HAP-1 (cell line): ENCODE measurements at places on chromosomes 7 and 10.
A peak's percentile ranks its signal among the peaks of the same experiment; 100 is the strongest.

- DNase-seq, result no peak
Measured at GRCh38 chr10:11430421-11431215, 180.8 kb downstream of the USP6NL start.

- no peak for DNase-seq
Measured at GRCh38 chr10:132061465-132061864, 4.3 kb upstream of the JAKMIP3 start.

- no peak for DNase-seq
Measured at GRCh38 chr10:82943142-82943541, 1068.1 kb downstream of the NRG3 start.

GRCh38 chr7:139852482-139852845 lies 23.4 kb downstream of the TBXAS1 start:
- DNase-seq, result no peak

DNA sequence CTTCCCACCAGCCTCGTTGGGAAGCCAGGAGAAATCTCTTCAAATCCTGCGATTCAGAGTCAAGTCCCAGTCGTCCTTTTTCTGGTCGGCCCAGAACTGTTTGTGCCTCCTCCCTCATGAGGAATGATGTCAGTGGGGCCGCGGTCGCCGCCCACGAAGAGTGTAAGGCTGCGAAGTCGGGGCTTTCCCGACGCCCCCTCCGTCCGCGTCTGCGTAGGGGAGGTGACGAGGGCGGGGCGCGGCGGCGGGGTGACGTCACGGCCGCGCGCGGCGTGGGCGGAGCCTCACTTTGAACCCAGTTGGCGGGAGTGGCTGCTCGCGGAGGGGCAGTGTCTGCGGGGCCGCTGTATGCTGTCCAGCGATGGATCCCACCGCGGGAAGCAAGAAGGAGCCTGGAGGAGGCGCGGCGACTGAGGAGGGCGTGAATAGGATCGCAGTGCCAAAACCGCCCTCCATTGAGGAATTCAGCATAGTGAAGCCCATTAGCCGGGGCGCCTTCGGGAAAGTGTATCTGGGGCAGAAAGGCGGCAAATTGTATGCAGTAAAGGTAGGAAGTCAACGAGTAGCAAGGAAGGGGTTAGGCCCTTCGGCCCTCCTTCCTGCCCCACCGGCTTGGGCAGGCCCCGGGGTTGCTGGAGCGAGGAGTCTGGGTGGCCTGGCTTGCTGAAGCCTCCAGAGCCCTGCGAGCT lies at the start of gene MASTL:
MASTL (plus strand) TSS at position 287 of the 689 bp plus-strand sequence; CDS start at position 362, 75 bp downstream.
- peak; percentile 92 for DNase-seq

GRCh38 chr7:12716134-12716681 lies 28.8 kb downstream of the ARL4A start:
- DNase-seq, result peak; percentile 50

DNA sequence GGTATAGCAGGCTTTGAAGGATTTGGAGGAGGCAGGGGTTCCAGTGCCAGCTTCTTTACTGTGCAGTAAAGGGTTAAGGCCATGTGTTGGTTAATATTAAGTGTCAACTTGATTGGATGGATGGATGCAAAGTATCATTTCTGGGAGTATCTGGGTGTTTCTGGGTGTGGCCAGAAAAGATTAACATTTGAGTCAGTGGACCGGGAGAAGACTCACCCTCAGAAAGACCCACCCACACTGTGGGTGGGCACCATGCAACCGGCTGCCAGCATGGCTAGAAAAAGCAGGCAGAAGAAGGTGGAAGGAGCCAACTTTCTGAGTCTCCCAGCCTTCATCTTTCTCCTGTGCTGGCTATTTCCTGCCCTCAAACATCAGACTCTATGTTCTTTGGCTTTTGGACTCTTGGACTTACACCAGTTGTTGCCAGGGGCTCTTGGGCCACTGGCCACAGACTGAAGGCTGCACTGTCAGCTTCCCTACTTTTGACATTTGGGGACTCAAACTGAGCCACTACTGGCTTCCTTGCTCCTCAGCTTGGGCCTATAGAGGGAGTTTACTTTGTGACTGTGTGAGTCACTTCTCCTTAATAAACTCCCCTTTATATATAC lies 6.8 kb upstream of the TRUB1 start:
- DNase-seq, result no peak

DNA sequence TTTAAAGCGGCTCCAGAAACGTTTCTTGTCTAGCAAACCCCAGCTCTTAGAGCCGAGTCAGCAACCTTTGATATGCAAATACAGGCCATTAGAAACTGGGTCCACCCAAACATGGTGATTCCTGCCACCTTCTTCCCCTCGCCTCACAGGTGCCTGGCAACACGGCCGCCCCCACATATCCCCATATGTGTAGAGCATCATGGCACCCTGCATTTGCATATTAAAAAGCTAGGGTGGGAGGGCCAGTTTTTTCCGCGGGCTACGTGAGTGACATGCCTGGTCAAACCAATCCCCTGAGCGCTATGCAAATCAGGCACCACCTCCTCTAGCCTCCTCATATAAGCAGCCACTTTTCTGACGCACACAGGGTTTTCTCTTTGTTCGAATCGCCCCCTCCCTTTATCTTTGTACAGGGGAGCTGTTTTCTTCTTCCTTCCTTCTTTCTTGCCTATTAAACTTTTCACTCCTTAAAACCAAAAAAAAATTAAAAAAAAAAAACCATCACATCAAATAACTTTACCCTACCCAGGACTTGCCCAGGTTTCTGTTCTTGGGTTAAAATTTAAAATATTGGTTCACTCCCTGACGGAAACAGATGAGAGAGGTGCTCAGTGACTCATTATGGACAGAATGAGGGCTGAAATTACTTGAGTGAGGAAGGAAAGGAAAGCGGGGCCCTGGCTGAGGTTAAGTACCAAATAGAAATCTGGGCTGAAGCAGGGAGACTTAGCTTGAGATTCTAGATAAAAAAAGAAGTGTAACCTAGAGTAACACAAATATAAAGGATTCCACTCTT lies 59.8 kb downstream of the COA1 start:
- DNase-seq, result peak; percentile 87

DNA sequence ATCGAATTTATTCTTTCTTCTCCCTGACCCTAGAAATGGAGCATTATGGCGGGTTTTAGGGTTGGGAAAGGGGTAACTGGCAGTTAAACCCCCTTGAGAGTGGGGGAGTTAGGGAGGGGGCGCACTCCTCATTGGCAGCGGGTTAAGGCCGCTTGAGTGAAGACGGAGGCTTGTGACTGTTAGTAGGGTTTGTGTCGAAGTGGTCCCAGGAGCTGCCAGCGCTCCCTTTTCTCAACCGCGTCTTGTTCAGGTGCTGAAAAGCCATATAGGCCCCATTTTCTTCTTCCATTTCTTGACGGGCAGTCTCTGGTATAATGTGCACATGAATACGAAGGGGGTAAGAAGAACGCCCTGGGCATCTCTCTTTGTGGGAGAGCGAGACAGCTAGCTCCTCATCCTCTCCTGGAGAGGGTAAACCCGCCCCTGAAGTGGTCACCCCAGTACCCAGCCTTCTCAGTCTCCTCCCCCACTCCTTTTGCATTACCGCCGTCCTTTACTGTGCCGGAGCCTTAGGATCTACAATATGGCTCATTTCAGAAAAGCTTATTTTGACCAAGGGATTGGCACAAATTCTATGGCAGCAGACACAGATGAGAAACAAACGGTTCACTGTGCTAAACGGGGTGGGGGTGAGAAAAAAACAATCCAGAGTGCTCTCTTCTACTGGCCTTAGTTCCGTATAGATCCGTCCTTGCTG lies 836 bp downstream of the KMT2E start:
- peak; percentile 53 for DNase-seq

DNA sequence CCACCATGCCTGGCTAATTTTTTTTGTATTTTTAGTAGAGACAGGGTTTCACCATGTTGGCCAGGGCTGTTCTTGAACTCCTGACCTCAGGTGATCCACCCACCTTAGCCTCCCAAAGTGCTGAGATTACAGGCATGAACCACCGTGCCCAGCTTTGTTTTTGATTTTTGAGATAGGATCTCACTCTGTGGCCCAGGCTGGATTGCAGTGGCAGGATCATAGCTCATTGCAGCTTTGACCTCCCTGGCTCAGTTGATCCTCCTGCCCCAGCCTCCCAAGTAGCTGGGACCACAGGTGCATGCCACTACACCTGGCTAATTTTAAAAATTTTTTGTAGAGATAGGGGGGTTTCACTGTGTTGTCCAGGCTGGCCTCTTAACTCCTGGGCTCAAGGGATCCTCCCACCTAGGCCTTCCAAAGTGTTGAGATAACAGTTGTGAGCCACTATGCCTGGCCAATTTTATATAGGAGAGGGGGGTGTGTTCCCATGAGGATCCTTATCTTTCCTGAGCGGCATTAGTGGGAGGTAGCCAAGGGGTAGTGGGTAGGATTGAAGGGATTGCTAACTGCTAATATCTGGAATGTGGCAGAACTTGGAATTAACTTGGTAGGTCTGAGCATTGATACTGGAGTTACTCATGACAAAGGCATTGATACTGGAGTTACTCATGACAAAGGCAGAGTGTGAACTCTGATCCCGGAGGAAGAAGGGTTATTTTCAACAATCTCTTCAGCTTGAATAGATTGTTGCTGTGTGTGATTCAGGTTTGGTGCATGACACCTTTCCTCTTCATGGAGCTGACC lies 1.0 kb upstream of the NOLC1 start:
- DNase-seq, result no peak

DNA sequence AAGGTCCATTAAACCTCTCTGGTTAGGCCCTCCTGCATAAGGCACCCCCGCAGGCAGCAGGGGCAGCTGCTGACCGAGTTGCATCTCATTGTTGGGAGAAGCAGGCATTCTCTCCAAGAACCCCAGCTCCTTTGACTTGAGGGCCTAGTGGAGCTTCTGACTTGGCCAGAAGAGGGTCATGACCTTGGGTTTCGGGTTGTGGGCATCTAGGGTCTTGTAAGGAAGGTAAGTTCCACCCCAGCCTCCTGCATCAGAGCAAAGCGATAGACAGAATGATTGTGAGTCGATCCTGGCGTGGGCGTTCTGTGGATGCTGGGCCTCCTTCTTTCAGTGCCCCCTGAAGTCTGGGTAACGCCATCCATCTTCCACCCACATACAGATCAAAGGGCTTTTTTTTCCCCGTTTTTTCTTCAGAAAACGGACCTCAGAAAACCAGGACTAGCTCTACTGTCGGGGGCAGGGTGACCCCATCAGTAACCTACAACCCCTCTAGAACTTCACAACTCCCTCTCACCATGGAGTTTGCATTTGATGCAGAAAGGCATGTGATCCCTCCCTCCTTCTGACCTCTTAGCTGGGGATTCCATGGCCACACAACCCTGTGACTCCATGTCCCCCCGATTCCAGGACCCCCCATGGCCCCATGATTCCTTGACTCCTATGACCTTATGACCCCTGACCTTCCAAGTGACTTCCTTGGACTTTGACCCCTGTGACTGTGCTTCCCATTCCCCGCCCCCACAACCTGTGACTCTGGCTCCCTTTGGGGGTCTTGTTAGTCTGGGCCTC lies 3.0 kb downstream of the SEMA4G start:
- DNase-seq, result no peak

GRCh38 chr7:39892361-39892760 lies 57.7 kb upstream of the CDK13 start:
- no peak for DNase-seq

- no peak for DNase-seq
Measured at GRCh38 chr10:112030431-112030830, 153.1 kb downstream of the GPAM start.

DNA sequence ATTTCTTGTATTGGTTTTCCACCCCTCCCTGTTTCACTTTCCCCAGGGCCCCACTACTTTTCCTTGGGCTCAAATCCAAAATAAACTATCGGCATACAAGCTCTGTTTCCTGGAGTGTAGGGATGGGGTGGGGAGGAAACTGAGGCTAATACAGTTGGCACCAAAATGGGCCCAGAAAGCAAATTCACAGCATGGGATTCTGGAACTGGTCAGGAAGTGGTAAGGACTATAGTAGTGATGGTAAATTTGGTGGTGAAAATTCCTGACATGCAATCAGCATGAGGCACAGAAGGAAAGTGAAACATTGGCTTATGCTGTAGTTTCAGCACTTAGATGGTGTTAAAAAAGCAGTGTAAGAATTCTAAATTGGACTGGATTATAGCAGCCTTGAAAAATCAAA lies 8.7 kb upstream of the SAMD9L start:
- no peak for DNase-seq

DNA sequence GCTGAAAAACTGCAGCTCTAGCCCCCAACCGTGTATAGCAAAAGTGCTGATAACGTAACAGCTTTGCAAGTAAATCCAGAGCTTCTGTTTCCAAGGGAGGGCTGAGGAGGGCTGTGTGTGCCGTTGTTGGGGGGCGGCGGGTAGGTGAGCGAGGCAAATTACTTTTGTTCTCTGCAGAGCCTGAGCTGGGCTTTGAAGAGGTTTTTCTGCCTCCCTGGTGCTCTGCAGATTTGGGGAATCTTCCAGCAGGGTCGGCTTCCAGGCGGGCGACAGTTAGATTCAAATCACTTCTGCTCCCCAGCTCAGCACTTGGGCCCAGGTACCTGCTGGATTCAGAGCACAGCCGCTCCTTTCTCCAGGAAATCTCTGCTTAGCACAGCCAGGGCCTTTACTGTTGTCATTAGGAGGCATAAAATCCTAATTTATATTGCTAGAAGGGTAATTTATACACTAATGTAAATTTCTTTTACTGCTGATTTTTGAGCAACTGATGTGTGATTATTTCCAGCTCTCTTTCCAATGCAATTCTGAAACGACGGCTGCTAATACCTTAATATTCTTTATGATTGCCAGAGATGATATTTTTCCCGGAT lies 442.4 kb downstream of the TYW1 start:
- no peak for DNase-seq

GRCh38 chr10:11249152-11249807 lies 231.6 kb downstream of the CELF2 start:
- DNase-seq, result peak; percentile 77

GRCh38 chr7:84484502-84485079 lies 290.0 kb upstream of the SEMA3A start:
- DNase-seq, result no peak

DNA sequence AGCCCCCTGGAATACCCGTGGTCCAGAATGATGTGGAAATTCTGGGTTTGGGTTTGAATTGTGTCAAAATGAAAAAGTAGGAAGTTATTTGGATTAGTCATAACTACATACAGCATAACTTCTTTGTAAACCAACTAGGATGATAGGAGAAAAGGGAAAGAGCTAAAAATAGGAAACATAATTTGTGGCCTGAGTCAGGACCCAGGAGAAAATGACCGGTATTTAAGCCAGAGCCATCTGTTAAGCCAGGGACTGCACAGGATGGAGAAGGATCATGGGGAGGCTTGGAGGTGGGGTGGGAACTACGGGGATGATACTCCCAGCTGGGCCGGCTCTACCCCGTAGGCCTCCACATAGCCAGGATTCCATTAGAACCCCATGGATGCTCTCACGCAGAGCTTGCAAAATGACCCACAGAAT lies 98.6 kb downstream of the MYOF start:
- no peak for DNase-seq
